ENCODE measurements at places on chromosomes 2 and 18.

- no peak for DNase-seq
Measured at GRCh38 chr18:68362907-68363306, 352.0 kb downstream of the TMX3 start.

GRCh38 chr18:57439609-57439968 is 4.4 kb downstream of the ONECUT2 start:
- no peak for DNase-seq

GRCh38 chr2:226556050-226556449 is 243.6 kb downstream of the IRS1 start:
- DNase-seq: no peak

DNA sequence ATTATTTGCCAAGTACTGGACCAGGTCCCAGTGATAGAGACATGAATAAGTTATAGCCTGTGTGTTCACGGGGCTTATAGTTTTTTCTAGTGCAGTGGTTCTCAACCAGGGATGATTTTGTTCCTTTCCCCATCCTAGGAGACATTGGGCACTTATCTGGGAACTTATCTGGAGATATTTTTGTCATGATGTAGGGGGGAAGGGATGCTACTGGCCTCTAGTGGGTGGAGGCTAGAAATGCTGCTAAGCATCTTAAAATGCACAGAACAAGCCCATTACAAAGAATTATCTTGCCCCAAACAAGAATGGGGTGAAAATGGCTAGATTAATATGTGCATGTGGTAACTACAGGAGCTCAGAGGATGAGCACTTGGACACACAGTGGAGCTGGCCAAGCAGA is 75.2 kb downstream of the KLHL29 start:
- no peak for DNase-seq

DNA sequence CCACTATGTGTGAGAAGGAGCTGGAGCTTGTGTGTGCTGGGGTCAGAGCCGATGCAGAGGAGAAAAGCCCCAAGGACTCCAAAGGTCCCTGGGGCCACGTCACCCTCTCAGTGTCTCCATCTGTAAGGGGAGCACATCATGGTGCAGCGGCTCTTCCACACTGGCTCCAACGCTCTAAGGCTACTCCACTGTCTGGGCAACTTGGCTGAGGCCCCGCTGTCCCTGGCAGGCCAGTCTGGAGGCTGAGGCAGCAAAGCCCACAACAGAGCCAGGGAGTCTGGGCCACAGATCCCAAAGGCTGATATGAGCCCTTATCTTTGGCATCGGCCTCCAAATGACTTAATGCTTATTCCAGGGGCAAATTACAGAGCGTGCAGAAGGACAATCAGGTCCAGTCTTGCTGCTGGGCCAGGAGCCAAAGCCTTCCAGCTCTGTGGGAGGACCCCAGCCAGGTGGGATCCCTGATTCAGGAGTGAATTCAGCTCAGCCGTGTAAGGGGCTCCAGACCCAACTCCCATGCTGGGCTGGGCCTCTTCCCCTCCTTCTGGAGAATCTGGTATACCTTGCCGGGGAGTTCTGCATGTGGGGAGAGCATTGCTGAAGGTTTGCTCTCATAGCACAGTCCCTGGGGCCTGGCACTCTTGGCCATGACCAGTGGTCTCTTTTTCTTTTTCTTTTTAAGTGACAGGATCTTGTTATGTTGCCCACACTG is 1.8 kb upstream of the DUSP2 start:
- DNase-seq: no peak

- no peak for DNase-seq
Measured at GRCh38 chr2:123451542-123451941, 573.5 kb upstream of the CNTNAP5 start.

DNA sequence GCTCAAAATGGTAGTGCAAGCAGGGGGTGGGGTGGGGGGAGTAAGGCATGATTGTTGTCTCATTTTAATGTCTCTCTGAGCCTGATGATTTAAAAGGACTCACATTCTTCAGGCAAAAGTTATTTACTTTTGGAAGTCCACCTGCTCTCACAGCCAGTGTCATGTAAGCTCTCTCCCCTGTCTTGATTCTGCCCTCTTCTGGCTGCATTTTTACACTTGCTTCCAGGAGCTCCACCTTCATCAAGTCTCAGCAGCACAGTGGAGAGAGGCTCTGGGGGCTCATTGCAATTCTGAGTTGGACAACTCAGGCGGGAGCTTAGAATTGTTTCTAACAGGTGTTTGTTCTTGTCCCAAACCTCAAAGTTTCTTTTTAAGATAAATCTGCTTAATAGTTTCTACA is 39.2 kb downstream of the GNAL start:
- DNase-seq: no peak

DNA sequence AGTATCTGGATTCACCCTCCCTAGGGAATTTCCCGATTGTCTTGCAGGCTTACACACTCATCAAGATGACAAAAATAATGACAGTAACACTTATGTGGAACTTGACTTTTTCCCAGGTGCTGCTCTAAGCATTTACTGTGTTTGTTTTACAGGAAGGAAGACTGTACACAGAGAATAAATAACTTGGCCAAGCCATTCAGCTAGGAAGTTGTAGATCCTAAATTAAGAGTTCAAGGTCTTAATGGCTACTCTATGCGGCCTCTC is 549 bp upstream of the DPP4 start:
- DNase-seq: no peak

DNA sequence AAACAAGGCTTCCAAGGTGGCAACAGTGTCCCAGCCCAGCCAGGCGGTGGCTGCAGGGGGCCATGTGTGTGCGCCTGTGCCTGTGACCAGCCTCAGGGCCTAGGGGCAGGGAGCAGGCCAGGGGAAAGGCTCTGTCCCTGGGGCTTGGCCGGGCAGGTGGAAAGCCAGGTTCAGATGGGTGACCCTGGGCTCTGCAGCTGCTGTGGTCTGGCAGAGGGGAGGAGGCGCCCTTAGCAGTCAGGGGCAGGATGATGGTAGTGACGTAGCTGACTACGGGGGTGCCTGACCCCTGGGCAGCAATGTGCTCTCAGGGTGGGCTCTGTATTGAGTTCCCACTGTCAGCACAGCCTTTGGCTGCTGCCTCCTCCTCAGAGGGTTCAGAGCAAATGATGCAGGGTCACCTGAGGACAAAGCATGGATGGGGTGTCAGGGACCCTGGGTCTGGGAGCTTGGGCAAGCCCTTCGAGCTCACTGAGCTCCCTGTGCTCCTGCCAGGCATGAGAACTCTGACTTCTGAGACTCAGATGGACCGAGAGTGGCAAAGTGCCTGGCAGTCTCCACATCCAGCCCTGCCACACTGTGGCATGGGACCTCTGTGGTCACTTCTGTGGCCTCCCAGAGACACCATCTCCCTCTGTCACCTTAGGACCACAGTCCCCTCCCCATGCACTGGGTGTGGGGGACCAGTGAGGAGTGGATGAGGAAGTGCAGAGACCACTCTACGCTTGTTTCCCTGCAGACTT is 56.6 kb upstream of the ALPP start:
- DNase-seq: no peak

DNA sequence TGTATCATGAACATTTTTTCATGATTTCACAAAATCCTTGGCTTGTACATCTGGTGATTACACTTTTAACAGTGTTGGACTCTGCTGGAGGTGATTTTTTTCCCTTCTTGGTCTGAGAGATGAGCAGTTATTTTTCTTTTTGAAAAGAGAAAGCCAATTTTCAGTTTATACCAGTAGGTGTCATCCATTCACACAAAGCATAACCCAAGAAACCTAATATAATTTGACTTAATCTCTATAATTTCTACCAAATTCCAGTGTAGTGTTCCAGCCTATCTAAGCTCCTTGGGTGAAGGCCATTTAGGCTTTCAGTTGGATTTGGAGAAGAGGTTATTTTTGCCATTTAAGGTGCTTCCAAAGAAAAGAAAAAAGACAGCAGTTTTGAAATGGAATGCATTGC is 7.7 kb upstream of the ICOS start:
- DNase-seq: no peak

DNA sequence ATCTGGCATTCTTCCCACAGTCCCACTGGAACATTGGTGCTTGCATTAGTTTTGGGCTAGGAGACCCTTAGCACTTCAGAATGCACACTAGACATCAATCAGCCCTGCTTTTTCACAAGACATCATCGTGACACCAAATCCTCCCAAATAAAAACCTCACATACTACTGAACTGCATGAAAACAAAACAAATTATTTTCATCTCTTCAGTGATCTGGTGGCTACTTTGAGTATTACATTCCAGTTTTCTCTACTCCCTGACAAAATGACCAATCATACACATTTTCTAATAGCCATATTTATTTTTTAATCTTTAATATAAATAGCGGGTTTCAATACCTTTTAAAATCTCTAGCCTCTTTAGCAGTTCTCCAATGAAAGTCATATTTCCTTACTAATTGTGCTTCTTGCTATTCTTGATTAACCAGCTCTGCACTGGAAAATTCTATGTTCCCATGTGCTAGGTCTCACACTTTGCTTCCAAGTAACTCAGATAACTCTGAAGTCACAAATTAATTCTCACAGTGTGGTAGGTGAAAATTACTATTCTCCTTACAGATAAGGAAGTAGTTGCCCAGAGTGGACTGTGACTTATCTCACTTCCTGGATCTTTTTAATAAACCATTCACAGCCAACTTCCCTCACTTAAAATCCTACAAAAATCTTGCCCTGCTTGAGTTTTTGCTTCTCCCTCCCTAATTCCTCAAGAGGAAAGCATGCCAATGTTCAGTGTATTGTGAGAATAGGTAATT is 82.5 kb upstream of the EPB41L3 start:
- no peak for DNase-seq

DNA sequence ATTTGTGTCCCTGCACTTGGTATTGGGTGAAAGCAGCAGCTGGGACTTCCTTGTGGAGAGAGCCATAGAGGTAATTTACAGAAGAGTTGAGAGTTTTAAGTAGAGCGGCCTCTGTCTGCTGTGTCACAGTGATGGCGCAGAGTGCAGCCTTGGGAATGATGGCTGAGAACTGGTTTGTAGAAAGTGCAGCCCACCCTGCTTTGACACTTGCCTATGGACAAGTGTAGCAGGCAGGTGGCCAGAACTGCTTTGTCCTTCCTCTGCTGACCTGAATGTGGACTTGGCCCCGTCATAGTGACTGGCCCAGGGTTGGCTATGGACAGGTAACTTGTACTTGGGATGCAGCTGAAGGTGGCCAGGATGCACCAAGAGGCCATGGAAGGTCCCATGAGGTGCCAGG is 6.4 kb upstream of the ANO7 start:
- DNase-seq: no peak

- no peak for DNase-seq
Measured at GRCh38 chr18:25237571-25238267, 114.2 kb downstream of the ZNF521 start.

GRCh38 chr2:50148632-50149031 is 883.3 kb downstream of the NRXN1 start:
- DNase-seq: no peak

DNA sequence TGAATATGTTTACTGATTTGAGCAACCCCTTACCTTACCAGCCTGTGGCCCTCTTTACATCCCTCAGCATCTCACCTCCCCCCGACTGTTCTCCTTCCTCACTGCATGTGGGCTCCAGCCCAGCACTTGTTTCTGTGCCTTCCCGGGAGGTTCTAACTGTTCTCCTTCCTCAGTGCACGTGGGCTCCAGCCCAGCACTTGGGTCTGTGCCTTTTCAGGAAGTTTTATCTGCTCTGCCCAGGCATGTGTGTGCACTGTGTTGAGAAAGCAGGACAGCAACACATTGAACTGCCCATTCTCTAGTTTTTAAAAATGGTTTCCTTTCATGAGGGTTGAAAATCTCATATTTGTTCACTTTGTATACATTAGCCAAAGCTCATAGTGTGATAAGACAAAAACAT is 158.4 kb downstream of the ATP9B start:
- no peak for DNase-seq

GRCh38 chr2:235803028-235803427 is 309.2 kb downstream of the AGAP1 start:
- no peak for DNase-seq

- DNase-seq: no peak
Measured at GRCh38 chr18:56921896-56922480, 224.9 kb upstream of the BOD1L2 start.

DNA sequence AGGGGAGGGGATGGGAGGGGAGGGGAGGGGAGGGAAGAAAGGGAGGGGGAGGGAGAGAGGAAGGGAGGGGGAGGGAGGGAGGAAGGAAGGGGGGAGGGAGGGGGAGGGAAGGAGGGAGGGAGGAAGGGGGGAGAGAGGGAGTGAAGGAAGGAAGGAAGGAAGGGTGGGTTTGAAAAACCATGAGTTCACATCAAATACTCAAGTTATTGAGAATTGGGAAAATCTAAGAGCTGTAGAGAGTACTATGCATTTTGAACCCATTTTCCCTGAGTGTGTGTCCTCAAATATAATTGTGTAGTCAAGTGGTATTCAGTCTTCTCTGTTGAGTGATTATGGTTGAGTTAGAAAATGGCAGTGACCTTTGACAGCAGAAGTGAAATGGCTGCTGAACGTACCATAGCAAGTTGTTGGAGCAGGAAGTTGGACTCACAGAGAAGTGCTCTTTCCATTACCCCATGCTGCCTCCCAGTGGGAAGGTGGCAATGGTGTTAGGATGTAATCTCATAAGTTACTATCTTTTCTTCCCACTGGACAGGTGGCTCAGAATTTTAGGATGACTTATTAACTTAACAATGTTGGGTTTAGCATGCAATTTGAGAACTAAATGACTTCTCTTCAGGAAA is 214.6 kb downstream of the SETBP1 start:
- DNase-seq: no peak

- no peak for DNase-seq
Measured at GRCh38 chr18:32930695-32931301, 158.0 kb upstream of the KLHL14 start.

DNA sequence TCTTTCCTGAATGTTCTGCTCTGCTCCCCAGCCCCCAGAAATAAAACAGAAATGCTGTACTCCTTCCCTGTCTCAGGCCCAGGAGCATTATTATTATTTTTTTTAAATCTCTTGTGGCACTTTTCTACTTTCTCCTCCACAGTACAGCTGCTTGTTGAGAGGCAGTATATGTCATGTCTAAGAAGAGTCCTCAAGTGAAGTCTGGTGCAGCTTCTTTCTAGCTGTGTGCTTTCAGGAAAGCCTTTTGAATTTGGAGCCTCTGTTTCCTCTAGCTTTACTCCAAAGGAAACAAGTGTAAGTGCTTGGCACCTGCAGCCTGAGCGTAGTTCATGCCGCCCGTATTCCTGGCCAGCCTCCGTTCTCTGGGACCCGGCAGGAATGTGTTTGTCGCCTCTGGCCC is 22.4 kb downstream of the AGAP1 start:
- DNase-seq: no peak
